Naive thymus-derived CD8-positive, alpha-beta T cell (primary cell): ENCODE measurements at places on chromosomes 4 and X. TPM values are rescaled to one million over a fixed set of nuclear protein-coding genes. Genes with fewer than 3 reads are reported as not detected.
A peak's percentile ranks its signal among the peaks of the same experiment; 100 is the strongest.

DNA sequence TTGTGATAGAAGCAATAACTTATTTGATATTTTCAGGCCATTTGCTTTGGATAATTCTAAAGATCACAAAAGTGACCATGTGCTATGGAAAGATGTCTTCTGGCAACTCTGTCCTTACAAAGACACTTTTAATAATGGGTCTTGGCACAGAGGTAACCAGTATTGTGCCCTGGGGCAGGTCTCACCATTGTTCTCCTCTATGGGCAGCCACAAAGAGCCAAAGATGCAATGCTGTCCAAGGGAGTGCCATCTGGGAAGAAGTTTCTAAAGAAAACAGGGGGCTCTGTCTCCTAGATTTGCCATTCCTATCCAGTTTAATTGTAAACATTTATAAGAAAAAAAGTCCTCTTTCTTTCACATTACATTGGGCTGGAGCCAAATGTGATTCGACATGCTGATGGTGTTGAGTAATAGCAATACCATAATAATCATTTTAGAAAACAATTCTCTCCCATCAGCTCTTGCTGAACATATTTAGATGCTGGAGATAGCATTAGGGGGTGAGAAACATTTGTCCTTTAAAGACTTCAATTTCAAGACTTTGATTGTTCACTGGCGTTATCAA lies 179.9 kb downstream of the KIT start:
- H3K27me3 ChIP-seq = no peaks in the 10 kb centered on the region
- no peak overlapping the region for H3K4me3 ChIP-seq
- H3K4me1 ChIP-seq = no peaks in the 10 kb centered on the region
- H3K36me3 ChIP-seq = no peaks in the 10 kb centered on the region
- DNase-seq = no peak

- H3K27me3 ChIP-seq = no peaks in the 10 kb centered on the region
- no peak overlapping the region for H3K27ac ChIP-seq
- H3K4me1 ChIP-seq = no peaks in the 10 kb centered on the region
- DNase-seq = no peak
- no peak overlapping the region for H3K4me3 ChIP-seq
Measured at GRCh38 chrX:39903343-39903742, 194.4 kb downstream of the BCOR start.

- H3K36me3 ChIP-seq = no peaks in the 10 kb centered on the region
- no peak overlapping the region for H3K27ac ChIP-seq
- H3K4me1 ChIP-seq = no peaks in the 10 kb centered on the region
- DNase-seq = no peak
Measured at GRCh38 chr4:41148931-41149330, 65.4 kb downstream of the APBB2 start.

DNA sequence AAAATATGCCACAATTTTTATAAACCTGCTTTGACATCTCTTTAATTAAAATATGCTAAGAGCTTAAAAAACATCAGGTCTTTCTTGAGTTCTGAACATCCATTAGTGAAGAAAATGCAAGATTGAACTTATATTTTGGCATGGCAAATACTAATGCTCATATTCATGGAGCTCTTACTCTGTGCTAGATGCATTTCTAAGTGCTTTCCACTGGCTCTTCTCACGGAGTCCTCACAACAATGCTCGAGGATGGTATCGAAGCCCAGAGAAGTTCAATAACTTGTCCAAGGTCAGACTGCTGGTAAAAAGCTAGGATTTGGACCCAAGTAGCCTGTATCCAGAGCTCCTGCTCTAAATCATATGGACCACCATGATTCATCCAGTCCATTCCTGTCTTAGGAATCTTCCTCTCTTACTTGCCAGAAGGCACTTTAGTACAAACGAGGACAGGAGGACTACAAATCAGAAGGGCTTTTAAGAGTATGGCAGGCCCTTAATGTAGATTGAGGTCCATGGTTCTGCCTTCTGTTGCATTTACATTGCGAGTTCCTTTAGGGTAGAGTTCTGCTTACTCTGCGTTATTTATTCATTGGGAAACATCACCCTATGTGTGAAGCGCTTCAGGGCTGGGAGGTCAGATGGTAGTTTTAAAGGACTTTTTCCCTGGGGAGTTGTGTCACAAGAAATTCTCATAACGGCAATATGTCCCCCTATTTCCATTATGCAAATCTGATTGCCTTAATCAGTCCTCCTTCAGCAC lies 199.2 kb downstream of the RASL11B start:
- H3K27me3 ChIP-seq = no peaks in the 10 kb centered on the region
- H3K4me3 ChIP-seq = no peak overlapping the region

DNA sequence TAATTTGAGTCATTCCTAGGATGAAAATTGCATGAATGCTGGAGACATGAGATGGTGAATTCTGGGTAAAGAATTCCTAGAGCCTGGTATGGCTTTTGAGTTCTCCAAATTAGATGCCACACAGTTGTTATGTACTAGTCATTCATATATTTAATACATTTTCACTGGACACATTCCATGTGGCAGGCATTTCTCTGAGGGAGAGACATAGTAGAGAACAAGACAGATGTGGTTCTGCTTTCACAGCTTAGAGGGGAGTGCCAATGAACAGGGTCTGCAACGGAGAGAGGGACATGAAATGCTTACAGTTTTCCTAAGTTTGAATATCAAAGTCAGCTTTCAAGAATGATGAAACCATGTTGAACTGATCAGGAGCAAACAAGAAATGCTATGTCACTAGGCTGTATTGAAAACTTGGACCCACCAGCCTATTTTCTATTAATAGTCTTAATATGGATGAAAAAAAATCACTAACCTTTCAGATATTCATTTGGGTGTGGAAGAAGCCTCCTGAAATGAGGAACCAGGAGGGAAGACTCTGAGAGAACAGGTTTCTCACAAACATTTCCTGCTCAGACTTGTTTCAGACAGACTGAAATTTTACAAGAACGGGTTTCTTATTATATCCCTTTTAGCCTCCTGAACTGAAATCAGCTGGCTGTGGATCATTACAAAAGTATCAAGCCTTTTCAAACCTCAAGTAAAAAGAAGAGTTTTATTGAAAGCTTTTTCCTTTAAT lies 276.0 kb upstream of the TET2 start:
- no peak for DNase-seq
- no peak overlapping the region for H3K27ac ChIP-seq
- H3K4me1 ChIP-seq = no peaks in the 10 kb centered on the region
- no peak overlapping the region for H3K4me3 ChIP-seq

- DNase-seq = no peak
- H3K4me3 ChIP-seq = peak overlapping the region; percentile 33
- H3K27me3 ChIP-seq = peaks cover 58% of the 10 kb centered on the region
- peaks cover 8% of the 10 kb centered on the region for H3K4me1 ChIP-seq
- H3K36me3 ChIP-seq = peaks cover 2% of the 10 kb centered on the region
Measured at GRCh38 chr4:6563935-6564645, 10.9 kb upstream of the MAN2B2 start.

DNA sequence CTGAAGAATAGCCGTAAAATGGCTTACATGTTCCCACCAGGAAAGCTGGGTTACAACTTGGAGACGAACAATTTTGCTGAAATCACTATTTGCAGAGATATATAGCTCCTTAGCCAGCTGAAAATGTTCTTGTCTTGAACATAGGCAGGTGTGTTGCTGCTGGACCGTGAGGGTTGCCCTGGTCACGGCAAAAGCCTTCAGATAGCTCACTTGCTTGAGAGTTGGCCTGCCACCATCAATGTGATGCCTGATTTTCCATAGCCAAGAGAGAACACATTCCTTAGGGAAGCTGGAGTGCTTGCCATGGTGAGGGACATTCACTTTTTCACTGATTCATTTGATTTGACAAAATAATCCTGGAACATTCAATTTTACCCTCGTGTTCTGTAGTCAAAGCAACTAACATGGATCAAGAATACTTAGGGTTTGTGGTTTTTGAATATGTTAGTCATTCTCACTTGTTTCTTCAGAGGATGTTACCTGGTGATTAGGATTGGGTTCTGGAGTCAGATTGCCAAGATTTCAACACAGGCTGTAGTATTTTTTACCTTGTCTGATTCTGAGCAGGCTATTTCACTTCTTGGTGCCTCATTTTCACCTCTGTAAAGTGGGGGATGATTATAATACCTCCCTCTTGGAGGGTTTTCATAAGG lies 536.9 kb downstream of the RAPGEF2 start:
- no peaks in the 10 kb centered on the region for H3K4me1 ChIP-seq
- no peaks in the 10 kb centered on the region for H3K36me3 ChIP-seq
- no peak overlapping the region for H3K4me3 ChIP-seq
- H3K27ac ChIP-seq = no peak overlapping the region
- no peak for DNase-seq

DNA sequence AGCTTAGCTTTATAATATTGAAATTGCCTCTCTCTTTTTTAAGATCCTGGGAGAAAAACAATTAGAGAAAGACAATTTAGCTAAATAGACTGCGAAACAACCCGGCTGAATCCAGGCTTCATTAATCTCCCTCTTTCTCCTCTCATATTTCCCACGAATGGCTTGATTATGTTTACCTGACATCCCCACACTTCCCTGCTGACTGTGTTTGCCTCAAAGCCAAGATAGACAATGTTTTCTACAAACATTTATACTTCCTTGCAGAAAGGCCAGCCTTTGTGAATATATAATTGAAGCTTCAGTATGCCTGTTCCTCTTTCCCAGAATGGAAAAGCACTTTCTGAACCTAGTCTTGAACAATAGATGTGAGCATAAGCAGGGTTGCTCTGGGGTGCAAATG lies 566.8 kb downstream of the PDHA2 start:
- H3K4me3 ChIP-seq = no peak overlapping the region
- no peaks in the 10 kb centered on the region for H3K36me3 ChIP-seq
- no peak overlapping the region for H3K27ac ChIP-seq
- no peak for DNase-seq
- H3K4me1 ChIP-seq = no peaks in the 10 kb centered on the region

- H3K4me3 ChIP-seq = no peak overlapping the region
- H3K27me3 ChIP-seq = peaks cover 18% of the 10 kb centered on the region
- no peak overlapping the region for H3K27ac ChIP-seq
Measured at GRCh38 chrX:109463784-109464183, 18.1 kb downstream of the GUCY2F start.

- H3K27ac ChIP-seq = no peak overlapping the region
- no peaks in the 10 kb centered on the region for H3K36me3 ChIP-seq
- H3K4me3 ChIP-seq = no peak overlapping the region
- no peaks in the 10 kb centered on the region for H3K4me1 ChIP-seq
Measured at GRCh38 chrX:115413246-115413878, 123.8 kb downstream of the LUZP4 start.

DNA sequence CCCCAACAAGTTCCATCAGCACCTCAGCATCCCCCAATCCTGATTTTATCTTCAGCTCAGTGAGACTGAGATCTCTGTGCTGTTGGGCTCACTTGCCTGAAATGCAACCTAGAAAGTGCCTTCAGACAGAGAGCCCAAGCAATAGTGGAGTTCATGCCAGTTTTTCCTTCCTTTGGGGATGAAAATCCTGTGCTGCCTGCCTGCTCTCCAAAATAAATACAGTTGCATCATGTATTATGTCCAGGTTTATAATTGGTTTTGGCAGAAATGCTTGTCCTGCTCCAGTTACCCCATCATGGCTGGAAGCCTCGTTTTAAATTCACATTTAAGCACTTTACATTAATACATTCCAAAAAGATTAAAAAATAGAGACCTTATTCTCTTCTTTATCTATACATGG lies 1865.5 kb upstream of the TENM3 start:
- H3K4me1 ChIP-seq = no peaks in the 10 kb centered on the region
- H3K27me3 ChIP-seq = no peaks in the 10 kb centered on the region
- H3K27ac ChIP-seq = no peak overlapping the region
- H3K4me3 ChIP-seq = no peak overlapping the region

DNA sequence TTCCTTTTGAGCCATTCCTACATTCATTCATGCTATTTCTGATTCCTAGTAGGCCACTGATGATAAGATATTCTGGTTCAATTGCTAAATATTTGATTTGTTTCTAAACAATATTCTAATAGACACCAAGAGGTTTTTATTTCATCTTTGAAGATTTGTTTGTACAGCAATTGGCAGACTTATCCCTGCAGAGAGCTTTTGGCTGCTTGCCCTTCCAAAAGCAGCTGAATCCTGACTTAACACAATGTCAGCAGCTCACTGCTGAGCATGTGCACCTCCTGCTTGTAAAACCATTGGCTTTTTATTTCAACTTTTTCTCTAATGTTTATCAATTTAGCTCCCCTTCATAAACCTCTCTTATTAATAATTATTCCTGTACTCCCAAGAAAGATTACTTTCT lies 45.3 kb downstream of the MMRN1 start:
- H3K4me1 ChIP-seq = no peaks in the 10 kb centered on the region
- H3K27me3 ChIP-seq = peaks cover 5% of the 10 kb centered on the region
- no peak overlapping the region for H3K27ac ChIP-seq
- DNase-seq = no peak

GRCh38 chr4:121217351-121217750 lies 53.2 kb upstream of the TNIP3 start:
- no peak overlapping the region for H3K4me3 ChIP-seq
- peaks cover 1% of the 10 kb centered on the region for H3K27me3 ChIP-seq
- H3K27ac ChIP-seq = no peak overlapping the region
- H3K36me3 ChIP-seq = no peaks in the 10 kb centered on the region
- peaks cover 7% of the 10 kb centered on the region for H3K4me1 ChIP-seq
- DNase-seq = no peak

- H3K4me3 ChIP-seq = no peak overlapping the region
- no peak overlapping the region for H3K27ac ChIP-seq
- DNase-seq = no peak
- no peaks in the 10 kb centered on the region for H3K27me3 ChIP-seq
Measured at GRCh38 chrX:33205321-33205720, 6.0 kb downstream of the DMD start.

GRCh38 chr4:8411351-8412180 lies 29.0 kb downstream of the ACOX3 start:
- no peaks in the 10 kb centered on the region for H3K27me3 ChIP-seq
- no peaks in the 10 kb centered on the region for H3K36me3 ChIP-seq
- no peak overlapping the region for H3K4me3 ChIP-seq
- H3K4me1 ChIP-seq = peaks cover 16% of the 10 kb centered on the region
- no peak overlapping the region for H3K27ac ChIP-seq
- DNase-seq = no peak

DNA sequence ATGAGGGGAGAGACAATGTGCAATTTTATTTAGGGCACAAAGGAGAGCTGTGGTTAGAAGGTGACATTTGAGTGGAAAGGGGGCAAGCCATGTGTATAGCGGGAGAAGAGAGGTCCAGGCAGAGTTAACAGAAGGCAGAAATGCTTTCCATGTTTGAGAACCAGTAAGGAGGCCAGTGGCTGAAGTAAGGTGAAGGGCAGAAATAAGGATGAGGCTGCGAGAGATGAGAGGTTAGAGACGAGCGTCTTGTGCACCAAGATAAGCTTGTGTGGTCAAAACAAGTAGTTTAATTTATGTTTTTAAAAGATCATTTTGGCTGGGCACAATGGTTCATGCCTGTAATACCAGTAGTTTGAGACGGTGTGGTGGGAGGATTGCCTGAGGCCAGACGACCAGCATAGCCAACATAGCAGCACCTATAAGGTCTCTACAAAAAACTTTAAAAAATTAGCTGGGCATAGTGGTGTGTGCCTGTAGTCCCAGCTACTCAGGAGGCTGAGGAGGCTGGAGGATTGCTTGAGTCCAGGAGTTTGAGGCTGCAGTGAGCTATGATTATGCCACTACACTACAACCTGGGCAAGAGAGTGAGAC lies 8.5 kb downstream of the HTT start:
- H3K36me3 ChIP-seq = peaks cover 2% of the 10 kb centered on the region
- no peaks in the 10 kb centered on the region for H3K27me3 ChIP-seq
- no peak overlapping the region for H3K4me3 ChIP-seq
- no peak overlapping the region for H3K27ac ChIP-seq

The CT45A10 gene
- not detected for total RNA-seq

The LSM6 gene
- 50.7 TPM for total RNA-seq

The ANKRD50 gene
- total RNA-seq = 1.1 TPM

The SLC49A3 gene
- total RNA-seq = 3.7 TPM
